ENCODE measurements at places on chromosomes 4 and X.

DNA sequence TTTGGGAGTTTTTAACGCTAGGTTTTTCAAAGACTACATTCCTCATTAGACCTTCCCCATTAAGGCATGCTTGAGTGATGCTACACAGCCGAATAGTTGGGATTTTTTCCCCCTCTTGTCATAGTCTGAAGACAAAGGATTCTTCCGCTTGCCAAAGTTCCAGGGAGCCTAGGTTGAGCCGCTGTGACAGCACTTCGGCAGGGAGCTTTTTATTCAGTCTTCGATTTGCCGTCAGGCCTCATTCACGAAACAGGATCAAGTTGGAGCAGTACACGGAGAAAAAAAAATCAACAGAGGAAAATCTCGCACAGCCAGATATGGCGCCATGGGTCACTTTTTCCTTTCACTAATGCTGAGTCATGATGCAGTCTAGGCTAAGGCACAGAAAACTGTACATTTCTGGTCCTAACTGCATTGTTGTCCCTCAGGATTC is 24.3 kb downstream of the SHROOM3 start:
- no peak for DNase-seq

- DNase-seq, result no peak
These were observed 115.8 kb downstream of the NAA11 start for GRCh38 chr4:79209822-79210635.

- DNase-seq, result no peak
These were observed 15.5 kb upstream of the TDO2 start for GRCh38 chr4:155887847-155888570.

GRCh38 chr4:2712261-2712842 is 43.8 kb downstream of the TNIP2 start:
- DNase-seq, result no peak

GRCh38 chr4:103720661-103721060 is 876 bp upstream of the TACR3 start:
- DNase-seq, result no peak

- DNase-seq, result no peak
These were observed 111.5 kb downstream of the ASB9 start for GRCh38 chrX:15158350-15158735.

DNA sequence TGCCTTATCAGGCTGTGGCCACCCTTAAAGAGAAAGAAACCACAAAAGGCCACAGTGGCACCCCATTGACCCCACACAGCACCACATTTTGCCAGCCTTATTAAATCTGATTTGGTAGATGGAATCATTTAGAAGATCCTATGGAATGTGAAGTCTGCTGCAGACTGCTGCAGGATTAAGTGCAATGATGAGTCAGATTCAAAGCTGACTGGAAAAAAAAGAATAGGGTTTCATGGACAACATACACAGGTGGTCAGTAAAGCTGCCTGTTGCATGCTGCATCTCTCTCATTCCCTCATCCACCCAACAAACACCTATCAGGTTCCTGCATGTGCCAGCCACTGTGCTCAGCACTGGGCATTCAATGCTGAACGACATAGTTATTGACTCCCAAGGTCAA is 56.6 kb downstream of the CHST7 start:
- DNase-seq, result no peak

DNA sequence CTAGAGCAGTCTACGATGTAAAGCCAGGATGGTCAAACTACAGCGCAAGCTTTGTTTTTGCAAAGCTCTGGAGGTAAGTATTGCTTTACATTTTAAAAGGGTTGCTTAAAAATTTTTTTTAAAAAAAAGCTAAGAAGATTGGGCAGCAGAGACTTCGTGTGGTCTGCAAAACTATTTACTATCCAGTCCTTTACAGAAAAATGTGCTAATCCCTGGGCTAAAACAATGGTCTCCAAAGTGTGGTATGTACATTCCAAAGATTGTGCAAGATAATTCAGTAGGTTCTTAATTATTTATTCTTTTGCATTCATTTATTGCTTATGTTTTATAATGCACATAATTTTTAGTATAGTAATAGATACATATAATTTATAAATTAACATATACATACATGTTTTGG is 113.2 kb downstream of the MFAP3L start:
- no peak for DNase-seq

Data from activated naive CD8-positive, alpha-beta T cell treated with anti-CD3 and anti-CD28 coated beads, Interleukin-2, amount 50 U/mL, for 24 hours (primary cell).